ENCODE measurements at places on chromosomes 3 and 15.
A peak's percentile ranks its signal among the peaks of the same experiment; 100 is the strongest.

- no peak for DNase-seq
These were observed 266.2 kb upstream of the IGF1R start for GRCh38 chr15:98382139-98382538.

GRCh38 chr3:130677343-130677742, 69.3 kb downstream of the PIK3R4 start:
- no peak for DNase-seq

GRCh38 chr3:54262541-54262940, 140.2 kb downstream of the CACNA2D3 start:
- DNase-seq, result no peak

- DNase-seq, result no peak
These were observed 11.9 kb upstream of the C3orf38 start for GRCh38 chr3:88137836-88138235.

GRCh38 chr3:4355401-4356219, 52.4 kb downstream of the SETMAR start:
- DNase-seq, result peak; percentile 14

DNA sequence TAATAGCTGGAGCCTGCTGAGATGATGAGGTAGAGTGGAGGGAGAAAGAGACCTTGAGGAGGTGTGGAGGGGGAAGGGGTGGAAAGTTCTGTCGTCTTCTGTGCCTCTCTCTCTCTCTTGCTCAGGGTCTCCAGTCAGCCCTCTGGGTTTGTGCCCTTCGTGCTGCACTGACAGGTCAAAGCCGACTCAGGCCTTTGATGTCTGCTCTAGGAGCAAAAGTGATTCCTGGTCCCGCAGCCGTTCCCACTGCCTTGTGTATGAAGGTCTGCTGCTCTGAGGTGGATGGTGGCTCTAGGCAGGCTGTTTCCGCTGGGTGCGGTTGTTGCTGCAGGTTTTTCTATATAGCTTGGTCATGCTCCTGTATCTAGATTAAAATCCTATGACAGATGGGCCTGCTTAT, 89.4 kb downstream of the IGF1R start:
- DNase-seq, result no peak

Measured in nephron progenitor cell (in vitro differentiated cells).